Fibroblast of skin of left quadriceps (primary cell): ENCODE measurements at places on chromosomes 16 and 17.

DNA sequence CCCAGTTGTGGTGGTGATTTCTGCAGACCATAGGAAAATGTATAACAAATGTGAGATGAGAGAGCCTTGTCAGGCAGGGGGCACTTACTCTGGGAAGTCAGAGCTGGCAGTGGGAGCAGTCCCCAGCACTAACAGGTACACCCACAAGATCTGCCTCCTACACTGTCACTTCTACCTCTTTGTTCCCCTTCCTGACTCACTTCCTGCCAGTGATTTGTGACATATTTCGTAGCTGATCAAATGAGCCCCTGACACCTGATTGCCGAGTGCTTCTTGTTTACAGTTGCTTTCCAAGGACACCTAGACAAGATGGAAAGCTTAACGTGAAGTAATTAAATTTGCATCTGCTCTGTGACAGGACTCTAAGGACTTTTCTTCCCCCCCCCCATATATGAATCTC, 40.5 kb downstream of the FTO start:
- no peak for DNase-seq

DNA sequence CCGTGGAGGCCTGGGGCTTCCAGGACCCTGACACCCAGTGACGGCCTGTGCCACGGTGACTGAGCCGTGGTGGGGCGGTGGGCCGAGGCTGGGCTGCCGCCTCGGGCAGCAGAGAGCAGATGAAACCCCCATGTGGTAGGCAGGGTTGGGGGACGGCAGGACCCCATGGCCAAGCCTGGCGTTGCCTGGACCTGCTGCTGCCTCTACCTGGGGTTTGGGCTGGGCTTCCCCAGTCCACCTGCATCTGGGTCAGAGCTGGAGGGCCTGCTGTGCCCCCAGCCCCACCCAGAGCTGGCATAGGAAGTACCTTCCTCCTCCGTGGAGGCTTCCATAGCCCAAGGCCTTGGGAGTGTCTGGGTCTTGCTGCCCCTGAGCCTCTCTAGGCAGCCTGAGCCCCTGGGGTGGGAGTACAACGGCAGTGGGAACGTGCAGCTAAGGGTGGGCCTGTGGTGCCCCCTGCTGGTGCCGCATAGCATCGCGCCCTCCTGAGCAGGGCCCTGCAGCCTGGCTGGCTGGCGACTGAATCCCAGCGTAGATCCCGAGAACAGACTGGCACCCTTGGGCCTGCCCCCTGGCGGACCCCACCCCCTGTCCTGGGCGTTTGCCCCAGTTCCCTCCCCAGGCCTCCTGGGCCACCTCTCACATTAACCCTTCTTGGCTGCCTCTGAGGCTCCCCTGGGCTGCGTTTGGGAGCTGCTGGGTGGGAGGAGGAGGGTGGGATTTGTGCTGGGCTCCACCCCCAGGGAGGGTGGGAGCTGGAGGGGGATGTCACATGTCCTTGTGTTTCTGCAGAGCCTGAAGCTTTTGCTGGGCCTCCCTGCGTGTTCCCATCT, 12.6 kb upstream of the ATP6V0C start:
- peak; percentile 38 for DNase-seq

DNA sequence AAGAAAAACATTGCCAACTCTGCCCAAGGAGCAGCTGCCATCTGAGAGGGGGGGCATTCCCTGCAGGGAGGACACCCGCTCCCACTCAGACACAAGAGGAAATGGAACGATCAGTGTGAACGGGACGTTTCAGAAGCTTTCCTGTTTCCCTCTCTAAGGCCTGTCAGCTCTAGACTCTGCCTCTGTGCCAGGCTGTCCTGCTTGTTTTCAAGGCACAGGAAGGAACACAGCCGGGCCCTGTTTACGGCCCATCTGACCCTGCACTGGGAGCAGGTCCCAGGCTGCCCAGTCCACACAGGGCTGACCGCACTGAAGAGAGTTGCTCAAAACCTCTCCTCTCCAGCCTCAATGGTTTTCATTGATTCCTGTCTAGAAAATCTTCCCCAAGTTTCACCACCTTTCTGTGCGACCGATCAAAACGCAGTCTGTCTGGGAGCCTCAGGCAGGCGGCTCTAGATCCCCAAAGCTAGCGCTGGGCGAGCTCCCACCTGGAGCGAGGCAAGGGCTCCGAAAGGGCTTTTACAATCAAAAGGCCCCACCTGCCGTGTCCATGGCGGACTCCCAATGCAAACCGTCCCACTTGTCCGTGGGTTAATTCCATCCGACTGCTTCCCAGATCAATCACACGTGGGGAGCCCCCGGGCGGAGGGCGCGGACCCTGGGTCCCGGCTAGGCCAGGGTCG, 1.5 kb downstream of the PIEZO1 start:
- DNase-seq: no peak

- DNase-seq: no peak
These were observed 4.7 kb upstream of the NSMCE1 start for GRCh38 chr16:27273330-27273669.

- no peak for DNase-seq
These were observed 57.2 kb downstream of the SDK2 start for GRCh38 chr17:73586921-73587602.

DNA sequence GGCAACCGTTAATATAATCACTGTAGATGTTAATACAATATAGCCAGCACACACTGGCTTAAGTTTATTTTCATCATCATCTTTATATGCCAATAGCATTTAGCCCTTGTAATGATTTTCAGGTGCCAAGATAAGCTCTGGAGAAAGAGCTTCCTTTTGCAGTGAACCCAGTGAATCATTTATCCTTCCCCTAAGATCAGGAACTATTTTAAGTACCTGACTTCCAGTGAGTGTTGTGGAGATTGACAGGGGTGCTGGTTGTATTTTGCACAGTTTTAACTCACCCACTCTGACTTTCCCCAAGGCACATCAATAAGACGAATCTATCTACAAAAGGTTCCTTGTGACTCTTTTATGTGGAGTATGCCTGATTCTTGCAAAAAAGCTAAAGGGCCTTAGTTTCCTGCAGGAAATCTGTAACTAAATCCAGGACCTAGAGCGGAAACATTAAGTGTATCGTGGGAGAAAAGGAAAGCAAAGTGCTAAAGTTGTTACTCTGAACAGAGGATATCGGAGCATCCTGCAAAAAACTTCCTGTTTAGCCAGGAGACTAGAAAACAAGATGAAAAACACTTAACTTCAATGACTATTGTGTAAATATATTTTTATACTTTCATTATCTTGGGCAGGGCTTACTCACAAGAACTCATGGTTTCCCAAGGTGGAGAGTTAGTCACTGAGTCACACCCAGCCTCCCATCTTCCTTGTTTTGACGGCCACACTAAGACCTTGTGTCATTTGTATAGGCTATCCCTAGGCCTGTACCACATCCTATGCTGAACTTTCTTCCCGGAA, 183.6 kb downstream of the MAP2K6 start:
- no peak for DNase-seq

GRCh38 chr16:31298958-31299357, 39.2 kb downstream of the ITGAM start:
- no peak for DNase-seq
